Memory B cell (primary cell): ENCODE measurements at places on chromosomes 11 and 22.
A peak's percentile ranks its signal among the peaks of the same experiment; 100 is the strongest.

DNA sequence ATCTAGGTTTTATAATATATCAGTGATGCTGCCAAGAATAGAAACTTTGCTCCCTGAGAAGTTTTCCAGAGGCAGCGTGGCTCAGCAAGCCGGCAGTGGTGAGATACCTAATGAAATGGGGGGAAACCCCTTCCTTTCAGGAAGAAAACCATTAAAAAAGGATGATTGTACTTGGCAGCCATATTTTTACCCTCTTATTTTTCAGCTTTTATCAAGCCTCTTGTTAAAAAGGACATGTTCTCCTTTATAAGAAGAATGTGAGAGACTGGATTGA, 9.0 kb upstream of the ME3 start:
- no peak for DNase-seq

- DNase-seq, result no peak
These were observed 76.3 kb downstream of the BUD13 start for GRCh38 chr11:116696381-116696941.

DNA sequence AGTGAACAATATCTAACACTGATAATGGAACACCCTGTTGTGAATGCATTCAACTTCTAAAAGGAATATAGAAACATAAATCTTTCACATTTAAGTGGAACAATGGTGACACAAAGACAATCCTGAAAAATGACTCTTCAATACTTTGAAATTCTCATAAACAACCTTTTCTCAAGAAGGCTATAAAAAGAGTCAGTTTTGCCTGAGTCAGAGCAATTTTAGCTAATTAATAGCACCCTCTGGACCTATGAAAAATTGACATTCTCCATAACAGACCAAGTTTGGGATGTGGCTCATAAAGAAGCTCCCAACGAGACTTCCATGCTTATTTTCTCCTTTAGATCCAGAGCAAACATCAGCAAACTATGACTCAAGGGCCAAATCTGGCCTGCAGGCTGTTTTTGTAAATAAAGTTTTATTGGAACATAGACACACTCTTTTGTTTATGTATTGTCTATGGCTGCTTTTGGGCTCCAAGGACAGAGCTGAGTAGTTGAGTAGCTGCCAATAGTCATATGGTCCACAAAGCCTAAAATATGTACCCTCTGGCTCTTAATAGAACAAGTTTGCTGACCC, 108.0 kb downstream of the MAML2 start:
- DNase-seq, result no peak

- no peak for DNase-seq
These were observed 296.9 kb downstream of the KIRREL3 start for GRCh38 chr11:126703662-126704061.

- no peak for DNase-seq
These were observed 38.1 kb downstream of the CAPN1 start for GRCh38 chr11:65219930-65220213.

GRCh38 chr11:29255401-29255800, 761.4 kb downstream of the KCNA4 start:
- no peak for DNase-seq

DNA sequence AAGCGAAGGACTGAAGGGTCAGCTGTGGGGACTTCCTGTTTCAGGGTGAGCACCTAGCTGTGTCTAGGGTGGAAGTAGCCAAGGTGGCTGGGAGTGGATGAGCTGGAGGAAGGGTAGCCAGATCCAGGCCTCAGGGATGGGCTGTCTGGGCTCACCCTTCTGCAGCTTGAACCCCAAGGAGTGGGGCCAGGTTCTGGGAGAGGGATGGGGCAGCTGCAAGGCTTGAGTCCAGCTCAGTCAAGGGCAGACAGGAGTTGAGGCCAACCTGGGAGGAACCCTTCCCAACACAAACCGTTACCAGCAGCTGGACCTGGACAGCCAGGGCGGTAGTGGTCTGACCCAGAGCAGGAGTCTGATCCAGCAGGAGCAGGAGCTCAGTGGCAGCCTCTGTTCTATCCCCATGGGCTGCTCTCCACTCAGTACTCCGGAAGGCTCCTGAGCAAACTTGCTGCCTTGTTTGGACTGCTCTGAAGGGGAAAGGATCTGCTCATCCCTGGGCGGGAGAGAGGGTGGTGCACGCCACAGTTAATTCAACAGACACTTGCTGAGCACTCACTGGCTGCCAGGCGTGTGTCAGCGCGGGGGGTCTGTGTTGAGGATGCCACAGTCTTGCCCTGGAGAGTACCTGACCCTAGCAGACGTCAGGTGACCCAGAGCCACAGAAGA, 53.8 kb upstream of the THY1 start:
- DNase-seq, result no peak

DNA sequence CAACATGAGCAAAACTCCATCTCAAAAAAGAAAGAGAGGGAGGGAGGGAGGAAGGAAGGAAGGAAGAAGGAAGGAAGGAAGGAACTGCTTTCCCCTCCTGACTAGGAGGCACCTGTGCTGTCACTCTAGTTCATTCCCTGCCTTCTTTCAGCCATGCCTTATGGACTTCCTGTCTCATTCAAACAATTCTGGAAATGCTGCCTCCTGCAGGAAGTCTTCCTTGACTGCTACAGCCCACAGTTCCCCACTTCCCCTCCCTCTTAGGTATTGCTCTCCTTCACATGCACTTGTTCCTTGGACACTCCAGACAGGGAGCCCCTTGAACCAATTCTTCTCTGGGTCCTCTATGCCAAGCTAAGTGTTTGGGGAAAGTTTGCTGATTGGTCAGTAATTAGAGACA, 31.6 kb upstream of the WNT11 start:
- DNase-seq, result no peak

GRCh38 chr11:30832831-30833230, 246.7 kb upstream of the MPPED2 start:
- DNase-seq, result no peak

- DNase-seq, result no peak
These were observed 7.8 kb downstream of the PIM3 start for GRCh38 chr22:49968313-49968830.

GRCh38 chr11:126257764-126258163, 10.9 kb downstream of the SRPRA start:
- DNase-seq, result no peak

- no peak for DNase-seq
These were observed 22.2 kb downstream of the NUP50 start for GRCh38 chr22:45185718-45186514.

DNA sequence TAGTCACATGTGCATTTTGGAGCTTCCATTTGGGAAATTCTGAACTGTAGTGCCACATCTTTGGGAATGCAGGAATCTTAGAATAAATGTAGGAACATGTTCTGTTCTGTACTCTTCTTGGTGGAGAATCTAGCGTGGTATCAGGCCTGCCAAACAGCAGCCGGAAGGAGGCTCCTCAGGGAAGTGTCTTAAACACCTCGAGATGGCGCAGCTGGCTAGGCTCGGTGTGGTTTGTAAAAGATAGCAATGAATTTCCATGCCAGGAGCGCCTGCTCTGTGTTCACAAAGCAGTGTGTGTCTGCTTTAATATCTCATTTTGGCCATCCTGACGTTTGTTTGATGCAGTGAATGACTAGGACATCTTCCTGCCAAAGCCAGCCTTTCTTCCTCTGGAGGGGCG, 145.1 kb downstream of the ATXN10 start:
- no peak for DNase-seq

- no peak for DNase-seq
These were observed 924 bp downstream of the C11orf65 start for GRCh38 chr11:108466405-108466804.

- peak; percentile 23 for DNase-seq
These were observed 14.4 kb upstream of the SERPINH1 start for GRCh38 chr11:75547617-75548058.

- no peak for DNase-seq
These were observed 1.8 kb downstream of the YWHAH start for GRCh38 chr22:31945971-31946680.

- DNase-seq, result no peak
These were observed 43.0 kb upstream of the PDGFD start for GRCh38 chr11:104206936-104207335.

DNA sequence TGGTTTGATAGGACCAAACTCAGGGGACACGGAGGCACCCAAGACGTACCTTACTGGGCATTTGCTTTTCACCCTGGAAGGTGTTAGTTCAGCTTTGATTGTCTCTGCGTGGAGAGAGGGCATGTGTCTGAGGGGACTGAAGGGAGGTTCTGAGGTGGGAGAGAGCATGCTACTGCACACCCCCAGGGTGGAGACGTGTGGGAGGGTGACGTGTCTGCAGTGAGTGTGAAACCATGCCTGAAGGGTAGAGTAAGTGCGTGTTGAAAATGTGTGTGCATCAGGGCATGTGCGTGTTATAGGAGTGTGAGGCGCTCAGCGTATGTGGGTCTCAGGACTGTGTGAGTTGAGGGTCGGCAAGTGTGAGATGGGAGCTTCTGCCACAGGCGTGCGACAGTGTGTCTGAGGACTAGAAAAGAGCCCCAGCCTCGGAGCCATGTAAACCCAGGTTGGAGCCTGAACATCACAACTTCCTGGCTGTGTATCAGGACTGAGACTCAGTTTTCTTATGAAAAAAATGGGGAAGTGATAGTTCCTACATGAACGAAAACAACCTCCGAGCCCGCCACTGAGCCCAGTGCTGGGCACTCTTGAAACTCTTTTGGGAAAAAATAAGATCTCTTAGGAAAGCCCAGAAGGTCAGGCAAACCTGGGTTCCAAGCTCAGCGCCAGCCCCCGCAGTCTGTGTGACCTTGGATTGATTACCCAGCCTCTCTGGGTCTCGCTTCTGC, 11.8 kb upstream of the KCNJ11 start:
- DNase-seq, result no peak

DNA sequence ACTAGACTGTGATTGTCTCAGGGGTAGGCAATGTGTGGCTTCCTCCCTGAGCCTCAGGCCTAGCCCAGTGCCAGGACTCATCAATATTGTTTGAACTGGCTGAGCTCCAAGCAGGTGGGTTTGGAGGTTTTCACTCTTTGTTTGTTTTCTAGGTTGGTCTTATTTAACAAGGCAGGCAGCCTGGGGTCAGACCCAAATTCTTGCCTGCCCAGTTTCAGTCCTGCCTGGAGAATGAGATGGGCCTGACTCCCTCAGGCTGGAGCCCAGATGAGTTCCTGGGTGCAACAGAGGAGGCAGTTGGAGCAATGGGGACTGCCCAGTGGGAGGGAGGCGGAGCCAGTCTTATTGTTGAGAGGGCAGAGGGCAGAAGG, 28.3 kb upstream of the TP53I11 start:
- DNase-seq, result no peak
